ENCODE measurements at places on chromosomes 3 and 15.

DNA sequence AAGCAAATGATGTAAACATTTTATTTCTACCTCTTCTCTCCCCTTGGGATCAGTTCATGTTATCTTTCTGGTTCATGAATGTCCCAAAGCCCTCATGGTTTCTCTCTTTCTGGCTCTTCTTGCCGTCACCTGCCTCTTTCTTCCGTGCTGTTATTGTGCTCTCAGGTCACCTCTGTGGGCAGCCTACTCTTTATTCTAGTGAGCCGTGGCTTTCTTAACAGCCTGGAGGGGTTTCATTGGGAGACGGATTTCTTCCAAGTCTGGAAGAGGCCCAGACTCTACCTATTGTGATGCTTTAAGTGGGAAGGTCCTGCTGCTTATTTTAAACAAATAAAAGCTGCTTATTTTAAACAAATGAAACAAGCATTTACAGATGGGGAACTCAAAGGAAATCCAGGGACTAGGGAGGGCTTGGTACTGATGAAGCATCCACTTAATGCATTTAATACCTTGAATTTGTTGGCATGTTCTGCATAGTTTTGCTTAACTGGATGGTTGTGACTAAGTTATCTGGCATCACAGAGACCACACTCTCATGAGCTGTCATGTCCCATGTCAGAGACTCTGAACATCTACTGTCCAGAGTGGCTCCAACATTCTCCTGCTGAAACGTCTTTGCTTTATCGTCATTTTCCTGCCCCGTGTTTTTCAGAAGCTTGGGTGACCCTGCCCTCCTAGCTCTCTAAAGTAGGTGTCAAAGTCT lies 443.3 kb downstream of the GABRG3 start:
- no peak for DNase-seq

DNA sequence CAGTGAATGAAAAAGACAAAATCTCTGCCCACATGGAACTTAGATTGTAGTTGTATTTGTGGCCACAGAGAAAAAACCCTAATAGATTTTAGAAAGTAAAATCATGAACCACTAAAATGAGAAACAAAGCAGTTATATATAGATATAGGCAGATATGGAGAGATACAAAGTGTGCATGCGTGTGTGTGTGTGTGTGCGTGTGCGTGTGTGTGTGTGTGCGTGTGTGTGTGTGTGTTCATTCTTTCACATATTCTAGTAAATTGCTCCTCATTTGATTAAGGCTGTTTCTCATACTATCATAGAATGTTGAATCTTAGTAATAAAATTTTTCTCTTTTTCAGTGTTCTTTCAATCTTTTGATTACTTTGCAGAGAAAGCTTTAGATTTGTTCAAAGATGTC lies 118.6 kb downstream of the DNAJB8 start:
- no peak for DNase-seq

- DNase-seq: no peak
Measured at GRCh38 chr3:146581951-146582467, 23.1 kb downstream of the PLSCR5 start.

DNA sequence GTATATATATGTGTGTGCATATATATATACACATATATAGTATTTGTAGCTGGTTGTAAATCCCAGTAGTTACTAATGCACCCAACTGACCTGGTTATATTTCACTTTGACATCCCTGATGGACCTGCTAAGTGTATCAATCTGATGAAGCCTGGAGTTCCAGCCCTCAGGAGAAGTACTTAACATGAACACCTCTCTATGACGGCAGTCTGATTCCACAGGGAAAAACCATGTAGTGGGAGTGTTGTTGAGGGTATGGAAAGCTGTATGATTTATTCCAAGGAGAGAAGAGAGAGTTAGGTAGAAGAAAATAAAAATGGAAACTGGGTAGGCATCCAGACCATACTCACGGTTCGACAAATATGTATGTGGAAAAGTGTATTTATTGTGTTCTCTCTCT lies 531.2 kb upstream of the SEMA6D start:
- DNase-seq: no peak

- DNase-seq: no peak
Measured at GRCh38 chr15:74432968-74433591, 678 bp downstream of the SEMA7A start.

- DNase-seq: no peak
Measured at GRCh38 chr3:55264919-55265318, 222.2 kb downstream of the WNT5A start.

DNA sequence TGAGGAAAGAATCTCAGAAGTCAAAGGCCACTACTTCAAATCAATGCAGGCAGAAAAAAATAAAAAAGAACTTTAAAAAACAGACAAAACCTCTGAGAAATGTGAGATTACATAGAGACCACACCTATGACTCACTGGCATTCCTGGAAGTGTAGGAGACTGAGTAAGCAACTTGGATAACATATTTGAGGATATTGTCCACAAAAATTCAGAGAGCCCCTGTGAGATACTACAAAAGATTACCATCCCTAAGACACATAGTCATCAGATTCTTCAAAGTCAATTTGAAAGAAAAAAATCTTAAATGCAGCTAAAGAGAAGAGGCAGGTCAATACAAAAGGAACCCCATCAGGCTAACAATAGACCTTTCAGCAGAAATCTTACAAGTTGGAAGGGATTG lies 887.3 kb downstream of the NTRK3 start:
- no peak for DNase-seq

- no peak for DNase-seq
Measured at GRCh38 chr3:118480101-118480860, 554.4 kb downstream of the IGSF11 start.

DNA sequence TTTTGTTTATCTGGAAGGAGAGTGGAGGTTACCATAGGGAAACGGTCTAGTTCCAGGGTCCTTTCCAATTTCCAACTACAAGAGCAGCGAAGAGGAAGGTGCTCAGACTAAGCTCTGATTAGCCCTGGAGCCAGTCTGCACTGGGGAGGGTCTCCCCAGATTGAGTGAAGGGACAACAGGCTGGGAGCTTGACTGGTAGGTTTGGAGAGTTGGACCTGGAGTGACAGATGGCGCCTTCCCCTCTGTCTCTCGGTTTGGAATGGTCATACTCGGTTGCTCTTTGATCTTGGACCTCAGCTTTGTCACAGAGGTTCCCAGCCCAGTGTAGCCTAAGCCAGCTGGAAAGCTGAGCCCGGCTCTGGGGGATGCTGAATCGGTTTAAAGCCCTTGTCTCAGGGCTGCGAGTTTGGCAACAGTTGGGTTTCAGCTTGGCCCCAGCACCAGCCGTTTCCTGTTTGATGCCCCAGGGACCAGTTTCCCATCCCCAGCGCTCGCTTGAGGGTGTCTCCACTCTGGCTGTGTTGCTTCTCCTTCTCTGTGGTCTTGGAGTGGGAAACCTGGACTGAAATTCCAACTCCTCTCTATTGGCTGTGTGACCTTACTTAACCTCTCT lies 53.1 kb upstream of the ULK4 start:
- peak; percentile 61 for DNase-seq

GRCh38 chr3:53089511-53089910 lies 40.7 kb downstream of the RFT1 start:
- no peak for DNase-seq

- DNase-seq: no peak
Measured at GRCh38 chr3:178320456-178321351, 215.5 kb upstream of the KCNMB2 start.

DNA sequence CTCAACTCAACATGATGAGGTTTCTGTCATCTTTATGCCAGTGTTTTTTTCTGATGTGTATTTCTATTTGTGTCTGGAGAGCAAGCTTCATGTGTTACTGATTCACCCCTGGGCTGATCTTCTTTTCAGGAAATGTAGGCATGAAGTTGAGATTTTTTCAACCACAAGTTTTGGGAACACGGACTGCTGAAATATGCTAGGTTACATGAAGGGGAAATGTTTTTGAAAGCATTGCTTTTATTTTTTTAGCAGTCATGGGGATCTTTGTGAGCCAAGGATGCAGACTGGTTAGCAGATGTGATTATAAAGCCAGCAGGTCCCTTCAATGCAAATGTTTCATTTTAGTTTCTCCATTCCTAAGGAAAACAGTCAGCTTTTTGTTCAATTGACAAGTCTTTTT lies 219.3 kb upstream of the COL8A1 start:
- DNase-seq: no peak
